Stimulated activated CD4-positive, alpha-beta T cell treated with anti-CD3 and anti-CD28 coated beads, Interleukin-1b, Interleukin-23, amount 100 ng/mL, for 24 hours (primary cell): ENCODE measurements at places on chromosomes 12 and 14.

DNA sequence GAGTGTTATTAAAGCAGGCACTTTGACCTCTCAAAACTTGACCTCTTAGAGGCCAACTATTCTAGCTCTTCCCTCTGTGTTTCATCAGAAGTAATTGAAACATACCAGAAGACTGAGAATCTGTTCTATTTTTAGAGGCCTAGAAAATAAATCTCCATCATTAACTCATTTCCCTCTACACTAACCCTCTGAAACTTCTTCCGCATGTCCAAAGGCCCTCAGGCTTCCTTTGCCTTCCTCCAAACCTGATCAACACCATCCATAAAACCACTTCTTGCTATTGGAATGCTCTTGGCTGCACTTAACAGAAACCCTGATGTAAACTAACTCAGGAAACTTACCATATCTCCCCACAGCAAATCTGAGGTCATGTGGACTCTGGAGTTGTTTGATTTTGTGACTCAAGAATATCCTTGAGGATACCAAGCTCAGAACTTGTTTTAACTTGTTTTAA lies 196.4 kb downstream of the RPAP3 start:
- no peak for DNase-seq

DNA sequence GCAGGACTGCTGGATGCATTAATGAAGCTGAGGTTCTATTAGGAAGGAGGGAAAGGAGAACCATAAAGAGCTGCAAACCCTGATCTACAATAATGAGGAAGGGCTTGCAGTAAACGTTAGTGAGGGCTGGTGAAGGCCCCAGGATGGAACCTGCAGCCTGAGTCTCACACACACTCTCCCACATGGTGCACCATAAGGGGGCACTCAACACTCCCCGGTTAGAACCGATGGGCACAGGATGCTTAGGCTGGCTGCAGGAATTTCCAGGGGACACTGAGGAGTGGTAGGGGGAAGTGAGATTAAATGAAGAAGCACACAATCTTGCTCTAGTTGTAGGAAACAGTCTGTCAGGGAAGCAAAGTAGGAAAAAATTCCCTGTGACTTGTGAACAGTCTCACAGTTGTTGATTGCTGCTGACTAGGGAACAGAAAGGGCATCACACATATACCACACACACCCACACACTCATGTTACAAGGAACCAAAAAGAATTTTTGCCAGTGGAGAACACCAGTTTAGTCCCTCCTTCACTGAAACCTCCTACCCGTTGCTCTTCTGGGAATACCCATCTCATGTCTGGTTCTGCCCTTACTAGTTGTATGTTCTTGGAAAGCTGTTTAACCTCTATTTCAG lies 56.2 kb upstream of the FERMT2 start:
- DNase-seq = no peak

DNA sequence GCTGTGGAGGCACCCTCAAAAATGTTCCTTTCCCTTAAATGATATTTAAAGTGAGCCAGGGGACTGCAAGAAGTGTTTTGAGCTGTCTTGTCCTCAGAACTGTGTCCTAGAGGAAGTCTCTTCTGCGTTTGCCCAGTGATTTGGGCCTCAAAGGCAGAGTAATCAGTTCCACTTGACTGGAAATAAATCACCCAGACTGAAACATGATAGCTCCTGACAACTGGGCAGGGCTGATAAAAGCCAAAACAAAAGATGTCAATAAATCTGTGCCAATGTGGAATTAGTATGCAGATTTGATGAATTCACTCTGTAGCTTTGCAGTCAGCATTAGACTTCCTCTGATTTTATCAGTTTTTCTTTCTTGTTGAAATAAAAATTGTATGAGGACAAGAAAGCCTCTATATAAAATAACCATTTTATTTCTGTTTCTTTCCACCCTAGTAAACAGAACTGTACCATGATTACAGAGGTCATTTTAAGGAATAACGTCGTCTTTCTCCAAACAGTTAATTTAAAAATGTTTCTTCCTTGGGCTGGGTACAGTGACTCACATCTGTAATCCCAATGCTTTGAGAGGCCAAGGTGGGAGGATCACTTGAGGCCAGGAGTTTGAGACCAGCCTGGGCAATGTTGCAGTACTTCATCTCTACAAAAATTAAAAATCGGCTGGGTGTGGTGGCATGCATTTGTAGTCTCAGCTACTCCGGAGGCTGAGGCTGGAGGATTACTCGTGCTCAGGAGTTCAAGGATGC lies 180.8 kb downstream of the ERC1 start:
- no peak for DNase-seq

DNA sequence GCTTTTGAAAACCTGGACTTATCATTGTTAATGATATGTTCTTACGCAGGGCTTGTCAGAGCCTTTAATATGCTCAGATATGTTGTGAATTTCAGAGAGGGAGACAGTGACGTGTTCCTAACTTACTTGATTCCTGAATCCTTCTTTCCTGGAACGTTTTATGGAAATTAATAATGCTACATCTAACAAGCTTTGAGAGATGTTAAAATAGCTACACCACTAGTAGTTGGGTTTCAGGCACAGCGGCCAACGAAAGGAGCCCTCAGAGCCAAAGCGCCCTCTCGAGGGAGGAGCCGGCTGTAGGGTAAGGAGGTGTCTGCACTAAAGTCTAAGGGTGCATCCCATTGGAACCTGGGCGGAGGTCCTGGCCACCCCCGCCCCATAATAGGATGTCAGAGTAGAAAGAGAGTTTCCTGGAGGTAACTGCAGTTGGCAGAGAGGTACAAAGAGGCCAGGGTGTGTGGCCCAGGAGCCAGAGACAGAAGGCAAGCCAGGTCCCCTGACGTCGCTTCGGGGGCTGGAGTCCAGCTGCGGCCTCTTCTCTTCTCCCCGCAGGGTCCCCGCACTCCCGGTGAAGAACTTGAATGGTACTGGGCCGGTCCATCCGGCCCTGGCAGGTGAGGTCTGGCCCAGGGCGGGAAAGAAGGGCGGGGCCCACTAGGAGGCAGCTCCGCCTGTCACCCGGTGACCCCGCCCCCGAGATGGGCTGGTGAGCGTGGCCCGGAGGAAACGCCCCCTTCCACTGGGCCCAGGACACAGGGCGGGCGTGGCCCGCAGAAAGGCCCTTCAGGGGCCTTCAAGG lies 36.3 kb downstream of the DTX1 start:
- no peak for DNase-seq

DNA sequence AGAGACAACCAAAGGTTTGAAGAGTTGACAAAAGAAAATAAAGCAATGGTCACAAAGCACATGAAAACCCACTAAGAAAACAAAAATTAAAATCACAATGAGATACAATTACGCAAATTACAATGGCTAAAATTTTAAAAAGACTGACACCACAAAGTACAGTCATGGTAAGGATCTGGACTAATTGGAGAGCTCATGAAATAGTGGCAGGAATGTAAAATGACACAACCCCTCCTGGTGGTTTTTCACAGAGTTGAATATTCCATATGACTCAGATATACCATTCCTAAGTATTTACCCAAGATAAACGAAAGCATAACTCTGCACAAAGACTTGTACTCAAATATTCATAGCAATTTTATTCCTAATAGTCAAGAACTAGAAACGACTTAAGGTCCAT lies 65.9 kb downstream of the NOVA1 start:
- DNase-seq = no peak

GRCh38 chr12:27982385-27982784 lies 9.9 kb upstream of the PTHLH start:
- DNase-seq = no peak
